Foreskin keratinocyte (primary cell): ENCODE measurements at places on chromosomes 2 and 18.

GRCh38 chr2:135662088-135662487 lies 79.6 kb upstream of the UBXN4 start:
- DNase-seq = no peak

DNA sequence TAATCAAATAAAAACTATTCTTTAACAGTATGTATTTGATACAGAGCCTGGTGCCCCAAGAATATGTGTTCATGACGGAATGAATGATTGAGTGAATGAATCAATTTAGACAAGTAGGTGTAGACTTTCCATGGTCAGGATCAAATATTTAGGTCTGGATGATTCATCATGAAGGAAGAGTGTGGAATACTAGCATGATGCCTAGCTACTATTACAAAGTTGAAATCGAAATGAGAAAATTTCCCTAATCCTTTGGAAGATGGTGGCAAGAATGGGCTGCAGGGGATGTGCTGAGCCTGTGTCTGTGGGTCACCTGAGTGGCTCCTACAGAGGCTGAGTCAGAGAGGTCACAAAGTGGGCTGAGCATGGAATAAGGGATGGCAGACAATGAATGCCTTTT lies 3.1 kb upstream of the MALT1 start:
- DNase-seq = peak; percentile 39

DNA sequence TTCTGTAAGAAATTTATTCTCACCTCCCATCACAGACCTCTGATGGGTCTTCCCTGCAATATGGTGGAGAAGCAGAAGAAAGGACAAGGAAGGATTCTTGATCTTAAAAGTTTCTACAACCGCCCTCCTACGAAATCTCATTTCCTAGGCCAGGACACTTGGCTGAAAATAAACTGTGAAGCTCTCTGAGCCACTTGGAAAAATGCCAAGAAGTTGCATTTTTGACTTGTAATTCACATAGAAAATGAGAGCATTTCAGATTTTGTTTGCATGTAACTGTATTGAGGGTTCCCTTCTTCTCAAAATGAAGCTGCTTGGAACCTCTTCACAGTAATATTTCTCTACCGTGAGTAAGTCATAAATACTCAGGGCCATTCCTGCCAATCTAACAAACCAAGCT lies 458.3 kb upstream of the SLC14A2 start:
- no peak for DNase-seq

DNA sequence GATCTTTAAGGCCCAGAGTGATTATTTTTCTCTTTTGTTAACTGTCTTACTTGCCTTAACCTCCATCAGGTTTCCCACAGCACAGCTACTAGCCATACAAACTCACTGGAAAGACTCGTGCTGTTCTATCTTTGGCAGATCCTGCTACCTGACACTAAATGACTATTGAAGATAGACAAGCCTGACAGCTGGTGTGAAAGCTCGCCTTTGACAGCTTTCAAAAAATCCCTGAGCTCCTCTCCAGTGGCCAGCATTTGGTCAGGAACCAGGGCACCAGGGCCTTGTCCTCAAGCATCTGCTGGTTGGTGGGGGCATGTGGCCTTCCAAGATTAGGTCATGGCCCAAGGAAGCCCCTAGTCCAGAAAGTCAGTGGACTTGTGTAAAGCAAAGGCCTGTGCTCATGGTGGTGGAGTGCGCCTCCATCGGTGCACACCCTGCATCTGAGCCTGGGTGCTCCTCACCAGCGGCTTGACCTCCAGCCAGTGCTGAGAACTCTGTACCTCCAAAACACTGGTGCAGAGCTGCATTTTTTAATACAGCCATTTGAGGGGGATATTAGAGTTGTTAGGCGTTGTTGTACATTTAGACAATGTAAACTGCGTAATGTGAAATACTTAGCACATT lies 158.5 kb downstream of the NCK2 start:
- DNase-seq = no peak

DNA sequence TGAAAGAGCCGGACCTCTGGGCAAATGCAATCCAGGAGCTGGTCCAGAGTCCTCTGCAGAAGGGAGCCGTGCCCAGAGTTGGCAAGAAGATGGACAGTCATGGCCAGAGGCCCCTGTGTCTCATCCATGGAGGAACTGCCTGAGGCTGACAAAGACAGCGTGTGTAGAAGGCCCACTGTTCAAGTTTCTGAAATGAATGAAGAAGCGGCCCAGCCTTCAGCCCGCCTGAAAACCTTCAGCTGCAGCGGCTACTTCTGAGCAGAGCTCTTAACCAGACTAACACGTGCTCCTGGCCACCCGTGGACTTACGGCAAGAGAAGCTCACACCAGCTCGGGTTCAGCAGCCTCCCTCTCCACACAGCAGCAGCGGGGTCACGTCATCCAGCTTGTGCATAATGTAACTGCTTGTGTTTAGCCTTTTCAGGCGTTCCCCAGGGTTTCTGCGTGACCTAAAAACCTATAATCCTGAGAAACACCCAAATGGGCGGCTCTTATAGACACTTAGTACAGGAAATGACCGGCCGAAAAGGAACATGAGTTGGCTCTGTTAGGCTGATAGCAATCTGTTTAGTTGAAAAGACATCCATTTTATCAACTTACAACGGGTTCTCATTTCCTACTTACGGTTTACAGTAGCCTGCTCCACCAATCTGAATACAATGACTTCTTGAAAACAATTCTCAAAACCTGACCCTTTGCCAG lies at the start of gene FAM124B:
FAM124B (minus strand) TSS at position 467 of the 702 bp plus-strand sequence; CDS start at position 128, 339 bp downstream.
- no peak for DNase-seq

- no peak for DNase-seq
Measured at GRCh38 chr18:9405130-9405529, 70.2 kb upstream of the RALBP1 start.

GRCh38 chr2:235725016-235725489 lies 231.2 kb downstream of the AGAP1 start:
- DNase-seq = no peak

DNA sequence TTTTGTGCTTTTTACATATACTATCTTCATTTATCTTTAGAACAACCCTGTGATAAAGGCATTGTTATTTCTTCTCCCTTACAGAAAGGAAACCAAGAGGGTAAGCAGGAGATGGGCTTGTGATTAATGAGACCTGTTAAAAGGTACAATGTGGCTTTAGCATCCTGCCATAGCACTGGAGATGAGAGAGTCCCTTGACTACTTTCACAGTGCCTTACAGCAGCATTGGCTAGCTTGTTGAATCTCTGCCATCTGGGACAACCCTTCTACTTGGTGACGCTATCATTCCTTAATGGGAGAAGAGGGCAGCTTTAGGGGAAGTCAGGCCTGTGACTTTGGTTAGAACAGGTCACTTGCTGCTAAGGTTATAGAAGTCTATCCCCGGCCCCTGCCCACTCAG lies 68.1 kb upstream of the LYPD6B start:
- DNase-seq = no peak

DNA sequence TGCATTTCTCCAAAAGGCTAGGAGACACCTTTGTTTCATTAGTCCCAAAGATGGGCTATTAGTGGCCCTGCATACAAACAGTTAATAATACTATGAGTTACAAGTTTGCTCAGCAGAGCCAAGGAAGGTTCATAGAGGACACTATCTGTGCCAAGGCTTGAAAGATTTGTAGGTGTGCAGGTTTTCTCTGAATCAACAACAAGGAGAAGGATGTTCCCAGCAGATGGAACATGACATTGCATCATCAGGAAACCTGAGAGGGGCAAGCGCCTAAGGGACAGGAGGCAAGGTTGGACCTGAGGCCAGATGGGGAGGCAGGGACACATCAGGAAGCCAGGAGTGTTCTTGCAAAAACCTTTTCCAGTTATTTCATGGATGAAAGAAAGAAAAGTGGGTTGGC lies 35.4 kb upstream of the STK17B start:
- DNase-seq = peak; percentile 11

- DNase-seq = no peak
Measured at GRCh38 chr2:84846041-84846663, 34.7 kb downstream of the TRABD2A start.

GRCh38 chr2:114201781-114202180 lies 240.7 kb upstream of the DPP10 start:
- DNase-seq = no peak

DNA sequence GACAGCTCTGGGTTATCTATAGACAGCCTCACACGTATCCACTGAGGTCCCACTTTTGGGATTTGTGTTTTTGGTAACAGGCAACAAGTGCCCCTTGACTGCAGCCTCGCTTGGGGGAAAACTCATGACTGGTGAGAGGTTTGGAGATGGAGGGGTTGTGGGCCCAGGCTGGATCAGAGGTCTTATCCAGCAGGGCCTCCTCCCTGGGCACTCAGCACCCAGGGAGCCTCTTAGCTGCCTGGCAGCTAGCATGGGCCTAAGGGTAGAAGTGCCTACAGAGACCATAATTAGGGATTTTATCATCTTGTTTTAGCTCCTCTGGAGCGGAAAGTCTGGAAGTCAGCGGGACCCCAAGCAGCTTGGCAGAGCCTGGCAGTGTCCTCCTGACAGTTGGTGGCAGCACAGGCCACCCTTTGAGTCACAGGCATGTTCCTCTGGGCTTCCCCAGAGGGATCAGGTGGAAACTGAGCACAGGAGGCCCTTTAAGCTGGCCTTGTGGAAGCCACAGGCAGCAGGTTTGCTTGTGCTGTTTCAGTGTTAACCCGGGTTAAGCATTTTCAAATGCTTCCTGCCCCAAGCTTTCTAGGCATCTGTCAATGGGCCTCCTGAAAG lies 143.1 kb downstream of the KCTD1 start:
- peak; percentile 42 for DNase-seq

GRCh38 chr2:237486819-237487448 lies at the start of gene MLPH:
TSS of gene MLPH (plus strand) at chr2:237487251. CDS start at chr2:237493427, 6,176 bp downstream.
- peak; percentile 29 for DNase-seq

- no peak for DNase-seq
Measured at GRCh38 chr2:241068942-241069810, 32.9 kb downstream of the MTERF4 start.

DNA sequence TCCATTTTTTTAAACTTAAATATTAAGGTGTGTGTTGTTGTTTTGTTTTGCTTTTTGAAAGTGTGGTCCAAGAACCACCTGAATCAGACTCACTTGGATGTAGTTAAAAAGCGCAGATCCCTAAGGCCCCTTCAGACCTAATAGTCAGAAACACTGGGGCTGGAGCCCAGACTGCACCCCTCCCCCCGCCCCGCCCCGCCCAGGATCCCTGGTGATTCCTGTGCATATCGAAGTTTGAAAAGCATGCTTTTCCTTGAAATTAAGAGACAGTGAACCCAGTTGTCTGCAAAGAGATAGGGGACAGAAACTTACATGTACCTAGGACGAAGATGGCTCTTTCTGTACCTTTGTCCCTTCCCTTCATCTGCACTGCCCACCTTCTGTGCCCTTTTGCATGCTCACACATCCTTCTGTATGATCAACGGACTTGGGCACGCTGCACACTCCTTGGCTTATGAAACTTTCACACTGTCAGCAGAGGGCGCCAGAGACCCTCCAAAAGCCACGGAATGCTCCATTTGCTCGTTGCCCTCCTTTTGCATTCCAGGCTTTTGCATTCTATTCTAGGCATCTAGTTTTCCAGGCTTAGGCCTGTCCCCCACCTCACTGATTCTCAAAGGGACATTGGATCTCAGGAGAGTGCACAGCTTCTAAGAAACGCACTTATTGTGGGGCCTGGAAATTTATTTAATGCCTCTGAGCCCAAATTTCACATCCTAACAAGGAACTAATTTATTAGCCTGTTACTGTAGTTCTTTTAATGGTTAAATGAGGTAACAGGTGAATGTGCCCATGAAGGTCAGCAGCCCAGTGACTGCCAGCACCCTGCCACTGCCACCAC lies 32.8 kb upstream of the SLC14A1 start:
- peak; percentile 55 for DNase-seq

DNA sequence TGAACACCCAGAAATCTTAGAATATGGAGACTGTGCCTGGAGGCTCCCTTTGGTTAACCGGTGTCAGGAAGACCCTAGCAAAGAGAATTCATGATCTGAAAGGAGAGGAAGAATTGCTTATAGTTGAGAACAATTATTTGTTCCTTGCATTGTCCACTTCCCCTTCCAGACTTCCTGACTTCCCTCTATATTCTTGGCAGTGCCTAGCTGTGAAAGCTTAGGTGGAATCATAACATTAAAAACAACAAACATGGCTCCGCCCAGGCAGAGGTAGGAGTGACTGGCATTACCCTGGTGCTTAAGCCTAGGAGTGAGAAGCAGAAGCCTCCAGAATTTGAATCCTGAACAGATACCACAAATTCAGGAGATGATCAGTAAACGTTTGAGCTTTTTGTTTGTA lies 1.9 kb downstream of the TTL start:
- no peak for DNase-seq

DNA sequence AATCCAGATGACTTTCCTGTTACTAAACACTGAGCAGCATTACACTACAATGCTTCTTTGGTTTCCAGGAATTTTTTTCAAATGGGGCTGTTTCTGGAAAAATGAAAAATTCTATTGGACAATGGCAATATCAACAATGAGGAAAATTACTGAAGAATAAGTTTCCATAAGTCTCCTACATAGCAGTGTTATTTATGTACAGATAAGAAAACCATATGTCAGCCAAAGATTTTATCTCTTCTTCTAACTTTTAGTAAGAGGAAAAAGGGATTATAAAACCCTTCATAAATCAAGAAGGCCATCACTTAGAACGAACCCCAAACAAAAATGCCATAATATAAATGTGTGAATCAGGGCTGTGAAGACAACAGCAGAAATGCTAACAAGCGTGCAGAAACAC lies 31.6 kb upstream of the NOSTRIN start:
- DNase-seq = no peak
